ENCODE measurements at places on chromosomes 11 and 22. TPM values are rescaled to one million over a fixed set of nuclear protein-coding genes. Genes with fewer than 3 reads are reported as not detected.

DNA sequence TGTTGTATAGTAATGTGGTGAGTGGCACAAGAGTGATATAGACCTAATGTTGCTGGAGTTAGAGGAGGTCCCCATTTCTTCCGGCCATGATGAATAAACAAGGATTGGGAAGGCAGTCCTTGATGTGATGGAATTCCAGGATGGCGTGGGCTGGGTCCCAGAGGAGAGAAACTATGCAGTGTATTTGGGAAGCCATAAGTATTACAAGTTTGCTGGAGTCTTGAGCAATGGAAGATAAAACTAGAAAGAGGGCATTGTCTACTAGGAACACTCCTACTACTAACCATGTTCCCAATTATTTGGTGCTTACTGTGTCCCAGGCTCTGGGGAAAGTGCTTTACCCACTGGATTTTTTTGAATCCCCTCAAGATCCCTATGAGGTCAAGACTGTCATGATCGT, 20.0 kb downstream of the LDLRAD3 start:
- DNase-seq, result no peak

DNA sequence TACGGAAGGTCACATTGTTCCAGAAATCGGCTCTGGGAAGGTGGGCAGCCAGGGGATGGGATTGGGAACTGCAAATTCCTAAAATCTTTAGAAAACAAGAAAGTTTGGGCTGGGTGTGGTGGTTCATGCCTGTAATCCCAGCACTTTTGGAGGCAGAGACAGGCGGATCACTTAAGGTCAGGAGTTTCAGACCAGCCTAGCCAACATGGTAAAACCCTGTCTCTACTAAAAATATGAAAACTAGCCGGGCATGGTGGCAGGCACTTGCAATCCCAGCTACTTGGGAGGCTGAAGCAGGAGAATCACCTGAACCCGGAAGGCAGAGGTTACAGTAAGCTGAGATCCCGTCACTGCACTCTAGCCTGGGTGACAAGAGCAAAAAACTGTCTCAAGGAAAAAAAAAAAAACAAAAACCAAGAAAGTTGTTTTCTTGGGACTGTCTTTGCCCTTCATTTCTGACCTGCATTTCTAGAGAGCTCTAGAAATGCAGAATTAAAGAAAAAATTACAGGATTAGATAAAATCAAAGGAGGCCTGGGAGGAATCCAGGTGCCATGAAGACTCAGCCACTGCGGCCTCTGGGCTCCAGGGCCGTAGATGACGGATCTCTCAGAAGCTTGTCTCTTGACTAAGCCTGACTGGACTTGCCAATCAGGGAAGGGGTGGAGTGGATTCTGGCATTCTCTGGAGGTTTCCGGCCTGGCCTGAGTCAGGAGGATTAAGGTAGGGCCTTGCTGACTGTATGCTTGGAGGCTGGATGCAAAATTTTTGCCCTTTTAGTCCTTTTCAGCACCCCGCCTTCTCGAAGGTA, 5.3 kb upstream of the MALAT1 start:
- DNase-seq, result peak; percentile 77

GRCh38 chr22:50294319-50294656, 13.2 kb downstream of the PLXNB2 start:
- no peak for DNase-seq

DNA sequence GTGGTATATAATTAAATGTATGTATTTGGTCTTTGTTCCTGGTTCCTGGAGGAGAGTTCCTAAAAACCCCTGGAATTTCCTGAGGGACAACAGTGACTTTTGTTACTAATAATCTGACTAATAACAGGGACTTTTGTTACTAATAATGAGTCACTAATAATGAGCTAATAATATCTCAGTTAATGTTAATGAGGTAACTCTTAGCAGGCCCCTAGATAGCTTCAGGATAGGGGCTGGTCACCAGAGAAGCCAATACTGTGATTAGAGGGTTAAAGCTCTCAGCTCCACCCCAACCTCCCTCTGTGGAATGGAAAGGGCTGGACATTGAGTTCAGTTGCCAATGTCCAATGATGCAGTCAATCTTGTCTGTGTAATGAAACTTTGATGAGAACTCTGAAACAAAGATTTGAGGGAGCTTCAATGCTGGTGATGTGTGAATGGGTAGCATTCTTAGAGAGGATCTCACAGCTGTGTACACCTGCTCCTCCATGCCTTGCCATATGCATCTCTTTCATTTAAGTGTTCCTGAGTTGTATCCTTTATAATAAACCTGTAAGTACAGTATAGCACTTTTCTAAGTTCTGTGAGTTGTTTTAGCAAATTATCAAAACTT, 1431.4 kb upstream of the TENM4 start:
- no peak for DNase-seq

Gene CSTPP1
- 26.2 TPM for total RNA-seq

DNA sequence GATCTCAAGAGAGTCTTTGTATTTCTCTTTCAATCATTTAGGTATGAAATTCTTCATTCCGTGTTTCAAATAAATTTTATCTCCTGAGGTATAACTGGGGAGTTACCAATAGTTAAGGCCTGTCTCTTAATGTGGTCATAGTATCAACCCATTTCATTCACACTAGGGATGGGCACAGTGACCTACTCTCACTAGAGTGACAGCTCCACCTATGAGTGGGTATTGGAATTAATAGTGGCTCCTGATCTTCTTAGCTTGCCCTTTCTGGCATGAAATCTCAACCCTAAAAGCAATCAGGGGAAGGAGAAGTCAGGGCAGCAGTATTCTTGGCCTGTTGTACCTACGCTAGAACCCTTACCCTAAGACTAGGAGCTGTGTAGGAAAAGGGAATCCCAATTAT, 507.7 kb downstream of the FAM181B start:
- no peak for DNase-seq

DNA sequence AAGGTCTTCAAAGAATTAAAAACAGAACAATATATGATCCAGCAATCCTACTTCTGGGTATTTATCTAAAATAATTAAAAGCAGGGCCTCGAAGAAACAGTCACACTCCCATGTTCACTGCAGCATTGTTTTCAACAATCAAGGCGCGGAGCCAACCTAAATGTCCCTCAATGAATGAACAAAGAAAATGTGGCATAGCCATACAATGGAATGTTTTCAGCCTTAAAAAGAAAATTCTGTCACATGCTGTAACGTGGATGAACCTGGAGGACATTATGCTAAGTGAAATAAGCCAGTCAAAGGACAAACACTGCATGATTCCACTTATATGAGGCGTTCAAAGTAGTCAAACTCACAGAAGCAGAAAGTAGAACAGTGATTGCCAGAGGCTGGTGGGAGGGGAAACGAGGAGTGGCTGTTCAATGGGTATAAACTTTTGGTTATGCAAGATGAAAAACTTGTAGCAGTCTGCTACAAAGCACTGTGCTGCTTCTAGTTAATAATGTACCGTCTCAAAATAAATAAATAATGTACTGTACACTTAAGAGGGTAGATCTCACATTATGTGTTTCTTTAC, 41.2 kb downstream of the SNX19 start:
- DNase-seq, result no peak

DNA sequence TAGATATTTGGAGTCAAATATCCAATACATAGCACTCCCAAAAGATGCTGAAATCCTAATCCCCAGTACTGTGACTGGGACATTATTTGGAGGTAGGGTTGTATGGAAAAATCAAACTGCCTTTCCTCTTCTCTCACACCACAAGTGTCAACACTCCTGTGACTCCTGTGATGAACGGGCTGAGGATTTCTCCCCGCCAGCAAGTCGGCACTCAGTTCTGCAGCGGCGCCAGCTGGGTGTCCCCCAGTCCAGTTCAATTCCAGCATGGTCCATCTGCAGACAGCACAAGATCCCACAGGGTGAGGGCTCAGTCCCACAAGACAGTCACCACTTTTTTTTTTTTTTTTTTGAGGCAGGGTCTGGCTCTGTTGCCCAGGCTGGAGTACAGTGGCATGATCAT, 4.3 kb upstream of the PARVB start:
- no peak for DNase-seq

DNA sequence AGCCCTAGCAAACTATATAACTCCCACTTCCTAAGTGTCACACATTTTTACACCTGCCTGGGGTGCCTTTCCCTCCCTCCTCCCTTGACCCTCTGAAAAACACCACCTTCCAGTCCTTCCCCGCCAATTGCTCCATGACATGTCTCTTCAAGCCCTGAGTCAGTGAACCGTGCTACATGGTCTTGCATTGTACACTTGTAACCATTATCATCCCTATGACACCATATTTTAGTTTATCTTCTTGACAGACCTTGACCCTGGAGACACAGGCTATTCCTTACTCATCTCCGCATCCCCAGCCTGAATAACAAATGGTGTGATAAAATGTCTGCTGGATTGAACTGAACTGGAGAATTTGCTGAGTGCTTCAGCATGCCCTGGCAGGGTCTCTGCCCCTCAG, 36.9 kb downstream of the TNKS1BP1 start:
- DNase-seq, result no peak

Gene PIH1D2
- 1.3 TPM for total RNA-seq

- DNase-seq, result no peak
Observed at GRCh38 chr11:17036666-17037658, 22.7 kb upstream of the PLEKHA7 start.

Gene RIBC2
- total RNA-seq, result not detected

GRCh38 chr11:86803136-86804045, 3.0 kb downstream of the PRSS23 start:
- no peak for DNase-seq

Gene MRGPRX3
- total RNA-seq, result not detected

DNA sequence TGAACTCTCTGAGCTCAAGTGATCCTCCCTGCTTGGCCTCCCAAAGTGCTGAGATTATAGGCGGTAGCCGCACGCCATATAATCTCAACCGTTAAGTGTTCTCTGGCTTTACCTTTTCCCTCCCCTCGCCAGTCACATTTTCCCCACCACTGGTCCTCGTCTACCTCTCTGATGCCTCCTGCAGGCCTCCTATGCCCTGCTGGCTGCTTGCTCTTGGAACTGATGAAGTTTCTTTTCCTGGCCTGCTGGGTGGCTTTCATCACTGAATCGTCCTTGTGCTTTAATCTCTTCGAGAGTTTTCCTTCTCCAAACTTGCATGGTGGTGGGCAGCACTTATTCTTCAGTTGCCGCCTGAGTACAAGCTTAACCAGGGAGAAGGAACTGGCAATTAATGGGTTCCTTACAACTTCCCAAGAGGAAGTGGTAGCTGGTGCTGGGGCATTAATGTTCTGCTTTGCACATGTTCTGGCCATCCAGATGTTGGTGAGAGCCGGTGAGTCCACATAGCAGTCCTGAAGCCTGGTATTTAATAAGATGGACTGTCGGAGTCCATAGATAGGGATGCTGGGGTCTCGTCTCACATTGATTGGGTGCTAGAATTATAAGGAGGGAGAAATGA, 1.3 kb downstream of the C22orf31 start:
- no peak for DNase-seq

Gene DBX1
- not detected for total RNA-seq

DNA sequence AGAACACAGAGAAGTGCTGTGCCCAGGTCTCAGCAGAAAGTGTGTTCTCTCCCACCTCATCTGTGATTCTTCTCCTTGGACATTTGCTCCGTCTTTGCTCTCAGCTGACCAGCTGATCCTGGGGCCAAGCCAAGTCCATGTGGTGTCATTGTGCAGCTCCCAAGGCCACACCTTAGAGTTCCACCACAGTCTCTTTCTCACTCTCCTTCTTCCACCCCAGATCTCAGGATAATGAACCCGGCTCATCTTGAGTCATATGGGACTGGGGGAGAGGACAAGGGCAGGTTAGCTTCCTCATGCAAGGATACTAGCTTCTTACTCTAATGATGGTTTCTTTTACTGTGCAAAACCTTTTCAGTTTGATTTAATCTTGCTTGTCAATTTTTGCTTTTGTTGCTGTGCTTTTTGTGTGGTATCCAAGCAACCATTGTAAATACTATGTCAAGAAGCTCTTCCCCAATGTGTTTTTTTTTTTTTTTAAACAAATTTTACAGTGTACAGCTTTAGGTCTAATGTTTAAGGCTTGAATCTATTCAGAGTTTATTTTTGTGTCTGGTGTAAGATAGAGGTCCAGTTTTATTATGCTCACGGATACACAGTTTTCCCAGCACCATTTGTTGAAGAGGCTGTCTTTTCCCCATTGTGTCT, 75.0 kb upstream of the OR4B1 start:
- DNase-seq, result no peak

GRCh38 chr11:125572916-125573315, 3.6 kb downstream of the EI24 start:
- DNase-seq, result no peak

GRCh38 chr11:61114913-61115312, 12.6 kb downstream of the CD5 start:
- DNase-seq, result no peak

- DNase-seq, result no peak
Observed at GRCh38 chr11:125398475-125398874, 97.6 kb downstream of the FEZ1 start.

Gene OR5B21
- total RNA-seq, result not detected

GRCh38 chr11:30155428-30155827, 75.4 kb upstream of the FSHB start:
- no peak for DNase-seq

- peak; percentile 83 for DNase-seq
Observed at GRCh38 chr11:64321533-64321932, 3.6 kb downstream of the PRDX5 start.

DNA sequence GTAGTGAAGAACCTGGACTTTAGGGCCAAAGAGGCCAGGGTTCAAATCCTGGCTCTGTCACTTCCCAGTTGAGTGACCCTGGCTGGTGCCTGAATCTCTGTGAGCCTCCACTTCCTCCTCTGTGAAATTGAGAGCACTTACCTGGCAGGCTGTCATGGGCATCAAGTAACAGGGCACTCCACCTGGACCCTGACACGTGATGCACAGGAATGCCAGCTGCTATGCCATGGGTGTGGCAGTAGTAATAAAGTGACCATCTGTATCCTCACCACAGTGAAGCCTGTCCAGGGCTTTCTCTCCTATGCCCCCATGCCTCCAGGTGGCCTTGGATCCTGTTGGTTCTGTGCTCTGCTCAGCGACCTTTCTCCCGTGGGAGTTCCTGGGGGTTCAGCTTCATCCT, 29.8 kb upstream of the PPP6R3 start:
- DNase-seq, result no peak

Gene UBQLNL
- total RNA-seq, result 0.72 TPM

- no peak for DNase-seq
Observed at GRCh38 chr11:60477035-60477445, 15.5 kb upstream of the MS4A12 start.

- peak; percentile 69 for DNase-seq
Observed at GRCh38 chr11:84720706-84721402, 906.3 kb downstream of the DLG2 start.

DNA sequence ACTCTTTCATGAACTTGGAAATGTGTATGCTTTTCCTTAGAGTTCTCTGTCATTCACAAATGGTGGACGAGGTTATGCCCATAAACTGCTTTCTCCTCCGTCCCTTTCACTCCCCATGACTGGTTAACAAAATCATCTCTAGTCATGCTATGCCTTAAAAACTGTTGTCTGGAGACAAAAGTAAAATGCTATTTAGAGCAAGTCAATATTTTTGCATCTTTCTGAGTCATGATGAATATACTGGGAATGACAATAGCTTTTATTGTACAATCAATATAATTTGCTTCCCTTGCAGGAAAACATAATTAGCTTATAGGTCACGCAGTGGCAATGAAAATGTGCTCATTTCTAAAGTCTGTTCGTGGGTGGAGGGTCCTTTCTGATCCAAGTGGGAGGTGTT, 216.7 kb upstream of the SORL1-AS1 start:
- DNase-seq, result no peak

GRCh38 chr22:41828516-41828915, 4.4 kb upstream of the SREBF2 start:
- no peak for DNase-seq

GRCh38 chr11:22082178-22082577, 110.7 kb upstream of the ANO5 start:
- no peak for DNase-seq

Gene HBG1
- not detected for total RNA-seq
